Activated CD4-positive, alpha-beta T cell treated with anti-CD3 and anti-CD28 coated beads for 4 hours (primary cell): ENCODE measurements at places on chromosomes 11 and 22.

GRCh38 chr11:36010010-36010740 lies 66.3 kb downstream of the LDLRAD3 start:
- DNase-seq = no peak

DNA sequence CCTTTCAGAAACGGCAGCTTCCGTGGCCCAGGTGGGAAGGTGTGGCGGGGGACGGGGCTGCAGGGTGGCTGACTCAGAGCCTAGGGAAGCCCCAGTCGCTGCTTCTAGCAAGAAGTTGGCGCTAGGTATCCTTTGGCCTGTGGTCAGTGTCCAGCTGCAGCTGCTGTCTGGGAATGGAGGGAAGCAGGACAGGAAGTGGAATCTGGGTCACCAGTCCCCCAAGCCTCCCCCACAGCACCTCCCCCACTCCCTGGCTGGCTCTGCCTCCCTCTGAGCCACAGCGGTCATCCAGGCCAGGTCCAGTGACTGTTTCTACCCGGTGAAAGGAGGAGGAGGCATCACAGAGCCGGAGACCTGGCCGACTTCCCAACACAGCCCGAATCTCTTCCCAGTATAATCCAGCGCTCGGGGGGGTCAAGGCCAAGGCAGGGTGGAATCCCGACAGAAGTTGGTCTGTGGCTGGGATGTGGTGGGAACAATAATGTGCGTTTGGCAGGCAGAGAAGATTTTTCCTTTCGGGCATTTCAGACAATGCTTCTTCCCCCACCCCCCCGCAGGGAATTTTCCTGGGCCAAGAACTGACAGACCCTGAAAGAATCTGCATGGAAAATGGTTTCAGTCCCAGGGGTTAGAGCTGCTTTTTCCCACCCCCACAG lies 45.1 kb downstream of the C11orf96 start:
- no peak for DNase-seq

DNA sequence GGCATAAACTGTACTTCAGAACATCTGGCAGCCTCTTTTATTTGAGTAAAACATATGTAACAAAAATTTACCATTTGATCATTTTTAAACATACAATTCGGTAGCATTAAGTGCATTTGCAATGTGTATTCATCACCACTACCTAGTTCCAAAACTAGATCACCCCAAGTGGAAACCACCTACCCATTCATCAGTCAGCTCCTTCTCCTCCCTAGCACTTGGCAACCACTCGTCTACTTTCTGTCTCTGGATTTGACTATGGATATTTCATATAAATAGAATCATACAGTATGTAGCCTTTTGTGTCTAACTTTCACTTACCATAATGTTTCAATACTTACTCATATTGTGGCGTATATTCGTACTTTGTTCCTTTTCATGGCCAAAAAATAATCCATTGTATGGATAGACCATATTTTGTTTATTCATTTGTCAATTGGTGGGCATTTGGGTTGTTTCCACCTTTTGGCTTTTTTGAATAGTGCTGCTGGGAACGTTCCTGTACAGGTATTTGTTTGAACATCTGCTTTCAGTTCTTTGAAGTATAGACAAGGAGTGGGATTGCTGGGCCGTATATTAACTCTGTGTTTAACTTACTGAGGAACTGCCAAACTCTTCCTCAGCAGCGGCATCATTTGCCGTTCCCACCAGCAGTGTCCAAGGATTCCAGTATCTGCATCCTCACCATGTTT lies 27.2 kb upstream of the ADORA2A start:
- DNase-seq = no peak

DNA sequence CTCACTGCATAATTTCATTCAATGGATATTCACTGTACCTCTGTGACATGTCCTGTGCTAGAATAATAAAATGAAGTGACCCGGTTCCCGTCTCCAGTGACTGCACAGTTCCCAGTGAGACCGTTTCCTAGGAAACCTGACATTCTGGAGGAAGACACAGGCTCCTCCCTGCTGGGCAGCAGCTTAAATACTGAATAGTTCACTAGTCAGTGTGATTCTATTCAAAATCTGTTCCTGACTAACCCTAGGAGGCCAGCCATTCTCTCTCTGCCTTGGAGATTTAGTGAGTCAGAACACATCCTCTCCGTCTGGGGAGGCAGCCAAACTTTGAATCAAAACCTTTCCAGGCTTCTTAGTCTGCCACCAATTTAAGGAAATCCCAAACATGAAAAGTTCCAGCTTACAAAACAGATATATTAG lies 11.3 kb downstream of the TRIM66 start:
- no peak for DNase-seq

DNA sequence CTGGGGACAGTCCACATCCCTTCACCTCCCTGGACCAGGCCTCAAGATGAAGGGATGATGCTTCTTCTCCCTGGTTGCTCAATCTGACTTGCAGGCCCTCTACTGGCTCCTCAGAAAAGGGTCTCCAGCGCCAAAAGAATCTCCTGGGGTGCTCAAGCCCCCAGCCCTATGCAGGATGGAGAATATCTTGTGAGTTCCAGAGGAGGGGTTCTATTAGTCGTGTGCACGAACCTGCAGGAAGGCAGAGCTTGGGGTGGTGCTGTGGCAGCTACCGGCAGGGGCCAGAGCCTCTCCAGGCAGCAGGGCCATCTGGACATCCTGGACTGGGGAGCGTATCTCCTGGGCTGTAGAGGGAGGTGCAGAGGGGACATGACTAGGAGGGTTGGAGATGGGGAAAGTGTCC lies 1339.5 kb downstream of the BRD1 start:
- no peak for DNase-seq

DNA sequence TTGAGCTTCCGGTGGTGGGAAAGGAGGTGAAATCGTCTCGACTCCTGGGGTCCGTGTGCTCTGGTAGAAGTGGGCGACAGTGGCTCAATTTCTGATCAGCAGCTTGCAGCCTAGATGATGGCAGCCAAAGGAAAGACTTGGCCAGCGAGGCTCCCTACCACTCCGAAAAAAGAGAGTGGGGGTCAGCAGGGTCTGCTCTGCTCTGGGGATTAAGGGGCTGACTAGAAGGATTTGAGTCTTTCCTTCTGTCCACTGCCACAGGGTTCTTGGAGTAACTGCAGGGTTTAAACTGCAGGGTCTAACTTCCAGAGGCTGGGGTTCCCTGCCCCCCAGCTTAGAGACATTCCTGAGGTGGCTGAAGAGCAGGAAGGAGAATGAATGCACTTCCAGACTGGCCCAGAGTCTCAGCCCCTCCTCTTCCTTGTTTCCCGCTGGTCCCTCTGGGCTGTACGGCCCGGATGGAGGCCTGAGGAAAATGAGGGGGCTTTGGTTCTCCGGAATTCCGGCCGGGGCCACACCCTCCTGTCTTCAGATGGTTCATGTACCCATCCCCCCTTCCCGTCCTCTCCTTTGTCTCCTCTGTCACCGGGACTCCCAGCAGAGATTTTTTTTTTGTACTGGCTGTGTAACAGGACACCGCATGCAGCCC lies 907 bp downstream of the SERPINH1 start:
- DNase-seq = no peak

DNA sequence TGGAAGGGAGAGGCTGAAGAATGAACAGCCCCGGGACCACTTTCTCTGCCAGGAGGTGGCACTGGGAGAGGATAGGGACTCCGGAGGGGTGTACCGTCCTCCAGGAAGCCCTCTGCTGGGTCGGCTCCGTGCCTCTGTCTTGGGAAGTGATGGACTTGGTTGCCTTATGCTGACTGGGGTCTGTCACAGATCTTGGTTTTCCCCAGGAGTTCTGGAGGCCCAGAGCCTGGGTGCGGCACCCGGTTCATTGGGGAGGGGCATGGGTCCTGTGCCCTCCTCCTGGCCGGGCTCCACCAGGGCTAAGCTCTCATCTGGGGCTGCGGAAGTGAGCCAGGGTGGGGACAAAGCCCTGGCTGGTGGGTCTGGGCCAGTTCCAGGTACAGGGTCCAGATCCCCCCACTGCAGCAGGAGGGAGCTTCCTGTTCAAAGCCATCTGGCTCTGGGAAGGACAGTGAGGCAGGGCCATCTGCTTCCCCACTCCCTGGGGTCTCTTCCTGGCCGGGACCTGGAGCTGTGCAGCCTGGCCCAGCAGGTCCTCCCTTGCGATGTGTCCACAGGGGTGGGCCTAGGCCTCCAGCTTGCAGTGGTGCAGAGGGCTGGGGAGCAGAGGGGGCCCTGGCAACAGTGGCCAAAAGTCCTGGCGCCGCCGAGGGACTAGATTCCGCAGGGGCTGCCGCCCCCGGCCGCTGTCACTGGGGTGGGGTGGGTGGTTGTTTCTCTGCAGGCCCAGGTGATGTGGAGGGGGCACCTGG lies 1.1 kb upstream of the AP2A2 start:
- DNase-seq = no peak

- DNase-seq = no peak
Measured at GRCh38 chr11:14101388-14101787, 138.9 kb downstream of the SPON1 start.

DNA sequence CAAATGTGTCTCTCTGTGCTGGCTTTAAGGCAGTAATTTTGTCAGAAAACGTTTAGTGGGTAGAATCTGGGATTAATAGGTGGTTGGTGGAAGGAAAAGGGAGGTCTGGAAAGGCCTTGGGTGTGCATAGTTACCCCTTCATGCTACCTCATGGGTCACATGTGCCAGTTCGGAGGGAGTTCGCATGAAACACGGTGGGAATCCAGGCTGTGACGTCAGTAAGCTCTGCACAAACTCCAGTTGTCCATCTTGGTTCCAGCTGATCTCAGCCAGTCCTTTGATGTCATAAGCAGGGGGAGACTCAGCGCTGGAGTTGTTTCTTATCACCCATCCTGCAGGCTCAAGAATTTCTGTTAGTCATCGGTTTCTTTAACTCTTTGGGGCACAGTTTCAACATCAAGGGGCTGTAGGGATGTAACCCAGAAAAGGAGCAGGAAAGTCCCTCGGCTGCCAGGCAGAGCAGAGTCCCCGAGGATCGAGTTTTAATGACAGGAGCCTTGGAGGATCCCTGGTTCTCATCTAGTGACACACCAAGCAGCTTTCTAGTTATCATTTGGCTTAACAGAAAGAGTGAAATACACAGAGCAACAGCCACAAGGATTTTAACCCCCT lies 28.9 kb downstream of the MOV10L1 start:
- no peak for DNase-seq

GRCh38 chr11:83035070-83035854 lies 36.4 kb downstream of the RAB30 start:
- no peak for DNase-seq

- DNase-seq = no peak
Measured at GRCh38 chr11:45166604-45166897, 20.1 kb downstream of the PRDM11 start.

GRCh38 chr22:27318516-27318915 lies 483.0 kb downstream of the MN1 start:
- DNase-seq = no peak

DNA sequence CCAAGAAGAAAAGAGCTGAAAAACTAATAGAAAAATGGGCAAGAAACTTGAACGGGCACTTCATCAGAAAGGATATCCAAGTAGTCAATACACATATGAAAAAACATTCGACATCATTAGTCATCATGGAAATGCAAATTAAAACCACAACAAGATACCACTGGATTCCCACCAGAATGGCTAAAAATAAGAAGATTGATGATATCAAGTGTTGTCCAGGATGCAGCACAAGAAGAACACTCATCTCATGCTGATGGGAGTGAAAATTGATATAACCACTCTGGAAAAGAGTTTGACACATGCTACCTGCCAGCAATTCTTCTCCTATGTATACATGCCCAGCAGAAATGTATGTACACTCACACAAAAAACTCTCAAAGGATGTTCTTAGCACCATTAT lies 26.9 kb upstream of the SCUBE2 start:
- DNase-seq = no peak
